ENCODE measurements at places on chromosomes 1 and 21.

DNA sequence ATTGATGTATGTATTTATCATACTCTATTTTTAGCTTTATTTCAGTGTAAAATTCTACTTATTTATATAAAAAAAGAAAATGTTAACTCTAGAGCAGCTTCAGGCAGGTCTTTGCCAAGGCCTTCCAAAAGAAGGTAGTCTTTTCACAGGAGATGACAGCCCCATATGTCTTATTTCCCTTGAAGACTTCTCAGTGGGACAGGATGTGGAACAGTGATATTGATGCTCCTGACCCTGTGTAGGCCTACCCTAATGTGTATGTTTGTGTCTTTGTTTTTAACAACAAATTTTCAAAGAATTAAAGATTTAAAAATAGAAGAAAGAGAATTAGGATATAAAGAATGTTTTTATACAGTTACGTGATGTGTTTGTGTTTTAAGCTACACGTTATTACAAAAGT is 1593.6 kb downstream of the AMY1C start:
- no peak for DNase-seq

DNA sequence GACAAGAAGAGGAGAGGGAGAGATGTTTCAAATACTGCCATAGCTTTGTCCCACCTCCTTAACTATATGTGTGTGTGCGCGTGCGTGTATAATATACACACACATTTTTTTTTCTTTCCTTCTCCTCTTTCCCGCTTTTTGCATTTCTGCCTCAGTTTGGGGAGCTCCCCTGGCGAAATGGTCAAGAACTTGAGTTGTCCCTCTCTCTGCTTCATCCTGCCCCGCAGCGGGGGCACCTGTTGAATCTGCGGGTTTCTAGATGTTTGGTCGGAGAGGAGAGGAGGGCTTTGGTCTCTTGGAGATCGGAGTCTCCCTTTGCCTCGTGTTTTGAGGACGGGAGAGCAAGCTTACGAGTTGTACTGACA is 504 bp downstream of the SCCPDH start:
- DNase-seq = no peak

- no peak for DNase-seq
These were observed 35.4 kb downstream of the PKP1 start for GRCh38 chr1:201318504-201319340.

DNA sequence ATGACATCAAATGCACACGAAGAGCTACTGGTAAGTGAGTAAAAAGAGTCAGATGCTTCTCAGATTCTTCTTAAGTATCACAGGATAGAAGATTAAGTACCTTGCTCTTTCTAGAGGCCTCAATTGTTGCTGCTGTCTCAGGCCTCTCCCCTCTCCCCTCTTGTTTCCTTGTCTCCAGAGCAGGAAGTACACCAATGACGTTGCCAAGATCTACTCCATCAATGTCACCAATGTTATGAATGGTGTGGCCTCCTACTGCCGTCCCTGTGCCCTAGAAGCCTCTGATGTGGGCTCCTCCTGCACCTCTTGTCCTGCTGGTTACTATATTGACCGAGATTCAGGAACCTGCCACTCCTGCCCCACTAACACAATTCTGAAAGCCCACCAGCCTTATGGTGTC is 21.3 kb upstream of the SARS1 start:
- no peak for DNase-seq

DNA sequence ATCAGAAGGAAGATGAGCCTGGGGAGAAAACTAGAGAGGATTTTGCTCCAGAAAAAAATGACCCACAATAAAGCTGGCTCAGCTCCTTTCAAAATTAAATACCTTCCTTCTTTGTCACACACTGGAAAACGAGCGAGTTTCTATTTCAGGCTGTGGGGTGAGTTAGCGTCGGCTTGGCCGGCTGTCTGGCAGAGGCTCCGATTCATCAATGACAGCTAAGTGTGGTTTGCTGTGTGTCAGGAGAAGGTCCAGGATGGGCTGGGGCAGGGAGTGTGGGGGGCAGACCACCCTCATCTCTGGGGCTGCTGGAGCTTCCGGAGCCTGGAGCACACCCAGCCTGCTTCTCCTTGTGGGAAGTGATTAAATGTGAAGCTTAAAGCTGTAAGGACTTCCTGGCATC is 120.2 kb downstream of the ETS2 start:
- DNase-seq = no peak
